Stimulated activated CD4-positive, alpha-beta T cell treated with anti-CD3 and anti-CD28 coated beads, Interleukin-4, amount 100 ng/mL, for 1 hour (primary cell): ENCODE measurements at places on chromosomes 1 and 21.

DNA sequence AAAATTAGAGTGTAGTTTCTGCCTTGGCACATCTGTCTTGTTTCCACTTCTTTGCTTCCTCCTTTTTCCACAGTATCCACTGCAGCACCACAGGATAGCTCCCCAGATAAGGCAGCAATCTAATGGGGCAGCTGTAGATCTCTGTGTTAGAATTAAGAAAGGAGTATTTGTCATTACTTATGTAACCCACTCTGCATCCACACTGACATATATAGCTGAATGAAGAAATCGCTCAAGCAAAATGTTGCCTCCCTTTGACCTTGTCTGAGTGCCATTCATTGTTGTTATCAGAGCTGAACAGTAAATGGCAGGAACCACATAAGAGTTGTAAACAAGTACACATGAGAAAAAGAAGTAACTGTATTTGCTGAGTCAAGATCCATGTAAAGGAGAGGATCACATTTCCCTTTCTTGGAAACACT, 45.9 kb upstream of the DPH5 start:
- DNase-seq = no peak

DNA sequence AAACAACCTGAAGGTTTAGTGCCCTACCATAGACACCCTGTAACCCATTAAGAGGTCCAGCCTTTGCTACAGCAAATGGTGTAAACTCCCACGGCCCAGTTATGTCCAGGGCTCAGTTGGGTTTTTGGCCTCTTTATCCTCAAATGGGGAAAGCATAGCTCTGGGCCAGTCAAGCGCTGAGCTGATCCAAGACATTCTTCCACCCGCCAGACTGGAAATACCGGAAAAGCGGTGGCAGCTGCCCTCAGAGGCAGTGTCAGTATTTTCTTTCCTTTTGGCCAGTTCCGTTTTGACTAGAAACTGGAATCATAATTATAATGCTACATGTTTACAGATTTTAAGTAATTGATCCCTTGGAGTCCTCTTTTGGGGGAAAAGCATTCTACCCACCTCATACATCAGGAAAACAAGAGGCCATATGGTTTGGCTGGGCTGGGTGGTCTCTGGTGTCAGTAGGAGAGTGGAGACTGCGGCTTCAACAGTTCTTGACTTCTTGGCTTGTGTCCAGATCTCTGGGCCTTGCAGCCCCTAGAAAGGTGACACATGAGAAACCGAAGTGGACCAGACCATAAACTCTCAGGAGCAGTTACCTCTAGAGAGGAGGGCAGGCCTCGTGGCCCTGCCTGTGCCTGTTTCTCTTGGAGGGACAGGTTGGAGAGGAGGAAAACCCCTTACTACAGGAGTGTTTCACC, 30.2 kb upstream of the CLDN14 start:
- DNase-seq = no peak

GRCh38 chr21:33273044-33273443, 6.9 kb downstream of the IL10RB start:
- no peak for DNase-seq

GRCh38 chr1:180954005-180954800, 41.5 kb downstream of the KIAA1614 start:
- DNase-seq = peak; percentile 70

DNA sequence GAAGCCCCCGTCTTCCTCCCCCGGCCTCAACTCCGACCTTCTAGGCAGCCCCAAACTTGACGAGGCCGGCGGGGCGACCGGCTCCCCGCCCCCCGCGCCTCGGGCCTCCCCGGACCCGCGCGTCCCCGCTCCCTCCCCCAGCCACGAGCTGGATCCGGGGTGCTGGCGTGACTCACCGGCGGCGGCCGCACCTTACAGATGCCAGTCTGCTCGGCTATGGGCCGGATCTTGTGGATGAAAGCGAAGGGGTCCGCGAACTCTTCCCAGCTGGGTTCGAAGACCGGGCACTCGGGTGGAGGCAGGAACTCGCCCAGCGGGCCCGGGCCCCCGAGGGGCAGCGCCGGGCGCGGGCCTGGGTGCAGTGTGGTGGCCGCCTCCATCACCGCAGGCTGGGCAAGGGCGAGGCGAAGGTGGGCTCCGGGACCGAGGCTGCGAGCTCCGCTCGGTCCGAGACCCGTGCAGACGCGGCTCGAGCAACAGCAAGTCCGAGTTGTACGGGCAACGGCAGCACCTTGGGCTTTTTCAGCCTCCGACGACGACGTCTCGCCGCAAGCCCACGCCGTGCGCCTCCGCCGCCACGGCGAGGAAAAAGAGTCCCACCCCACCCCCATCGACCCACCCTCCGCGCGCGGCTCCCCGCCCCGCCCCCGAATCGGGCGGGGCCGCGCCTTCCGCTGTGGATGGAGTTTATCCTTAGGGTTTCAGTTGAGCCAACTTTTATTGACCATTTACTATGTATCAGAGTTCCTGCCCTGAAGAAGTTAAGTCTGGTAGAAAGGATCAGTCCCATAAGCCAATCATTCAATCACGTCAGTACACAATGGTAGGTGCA, at the start of gene KDM5B:
Gene KDM5B (minus strand): TSS at position 496 of the 832 bp plus-strand sequence. CDS start 116 bp downstream, at position 380.
- peak; percentile 75 for DNase-seq

GRCh38 chr1:87523466-87523865, 194.8 kb downstream of the LMO4 start:
- no peak for DNase-seq

DNA sequence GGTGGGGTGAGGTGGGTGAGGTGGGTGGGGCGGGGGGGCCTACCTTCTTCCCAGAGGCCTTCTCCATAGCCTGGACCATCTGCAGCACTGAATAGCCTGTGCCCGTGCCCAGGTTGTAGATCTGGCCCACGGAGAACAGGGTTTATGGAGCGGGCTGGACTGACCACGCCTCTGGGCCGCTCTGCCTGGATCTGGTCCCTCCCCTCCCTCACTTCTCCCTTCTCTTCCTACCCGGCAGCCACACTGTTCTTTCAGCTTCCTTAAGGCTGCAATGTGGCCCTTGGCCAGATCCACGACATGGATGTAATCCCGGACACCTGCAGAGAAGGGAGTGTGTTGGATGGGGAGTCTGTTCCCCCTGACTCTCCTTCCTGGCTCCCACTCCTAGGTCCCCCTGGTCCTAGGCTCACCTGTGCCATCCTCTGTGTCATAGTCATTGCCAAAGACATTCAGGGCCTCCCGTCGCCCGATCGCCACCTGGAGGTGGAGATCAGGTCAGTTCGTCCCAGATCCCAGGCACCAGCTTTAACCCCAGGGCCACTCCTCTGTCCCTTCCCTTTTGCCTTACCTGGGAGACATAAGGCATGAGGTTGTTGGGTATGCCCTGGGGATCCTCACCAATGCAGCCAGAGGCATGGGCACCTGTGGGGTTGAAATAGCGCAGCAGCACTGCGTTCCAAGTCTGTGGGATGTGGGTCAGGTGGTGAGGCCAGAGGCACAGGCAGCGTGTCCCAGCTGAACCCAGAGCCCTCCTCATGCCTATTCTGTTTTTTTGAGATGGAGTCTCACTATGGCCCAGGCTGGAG, 3.9 kb downstream of the GALE start:
- DNase-seq = no peak

DNA sequence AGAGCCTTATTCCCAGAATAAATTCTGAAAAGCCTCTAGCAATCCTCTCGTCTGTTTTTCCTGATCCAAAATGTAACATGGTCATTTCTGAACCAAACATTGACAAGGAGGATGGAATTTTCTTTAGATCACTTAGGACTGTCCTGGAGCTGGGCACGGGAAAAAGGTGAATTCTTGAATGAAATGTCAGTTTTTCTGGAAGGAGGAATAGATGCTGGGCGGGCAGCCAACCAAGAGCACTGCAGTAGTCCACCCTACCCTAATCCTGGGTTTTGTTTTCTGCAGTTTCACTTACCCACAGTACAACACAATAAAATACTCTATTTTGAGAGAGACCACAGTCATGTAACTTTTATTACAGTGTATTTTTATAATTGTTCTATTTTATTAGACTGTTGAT, 20.9 kb downstream of the RIT1 start:
- no peak for DNase-seq

DNA sequence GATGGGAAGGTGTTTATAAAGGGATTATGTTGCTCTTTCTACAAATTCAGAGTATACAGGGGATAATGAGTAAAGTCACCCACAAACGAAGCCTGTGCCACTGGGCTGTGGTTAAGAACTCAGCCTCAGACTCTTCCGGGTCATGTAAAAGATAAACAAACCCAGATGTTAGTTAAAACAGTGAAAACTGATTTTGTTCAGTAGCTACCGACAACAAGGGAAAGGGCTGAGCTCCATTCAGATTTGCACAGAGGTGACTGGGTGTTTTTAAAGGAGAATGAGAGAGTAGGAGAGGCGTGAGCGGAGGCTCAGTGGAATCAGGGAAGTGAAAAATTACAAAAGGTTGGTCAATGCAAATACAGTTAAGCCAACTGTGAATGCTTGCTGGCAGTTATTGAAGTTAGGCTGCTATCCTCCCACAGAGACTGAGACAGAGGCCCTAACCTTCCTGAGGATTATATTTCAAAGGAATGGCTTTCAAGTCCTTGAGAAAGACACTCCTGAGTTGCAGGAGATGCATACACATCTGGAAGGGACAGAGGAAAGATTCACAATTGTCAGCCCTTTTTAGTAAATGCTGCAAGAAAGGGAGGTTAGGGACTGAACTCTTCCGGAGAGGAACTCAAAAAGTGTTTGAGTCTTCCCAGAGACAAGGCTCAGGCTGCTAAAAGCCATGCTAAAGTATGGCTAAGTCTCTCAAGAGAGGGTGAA, 29.9 kb upstream of the SAMD13 start:
- no peak for DNase-seq

- no peak for DNase-seq
These were observed 2.9 kb upstream of the DIP2A start for GRCh38 chr21:46455575-46456385.

GRCh38 chr1:151001602-151002001, 5.1 kb downstream of the MINDY1 start:
- DNase-seq = no peak

DNA sequence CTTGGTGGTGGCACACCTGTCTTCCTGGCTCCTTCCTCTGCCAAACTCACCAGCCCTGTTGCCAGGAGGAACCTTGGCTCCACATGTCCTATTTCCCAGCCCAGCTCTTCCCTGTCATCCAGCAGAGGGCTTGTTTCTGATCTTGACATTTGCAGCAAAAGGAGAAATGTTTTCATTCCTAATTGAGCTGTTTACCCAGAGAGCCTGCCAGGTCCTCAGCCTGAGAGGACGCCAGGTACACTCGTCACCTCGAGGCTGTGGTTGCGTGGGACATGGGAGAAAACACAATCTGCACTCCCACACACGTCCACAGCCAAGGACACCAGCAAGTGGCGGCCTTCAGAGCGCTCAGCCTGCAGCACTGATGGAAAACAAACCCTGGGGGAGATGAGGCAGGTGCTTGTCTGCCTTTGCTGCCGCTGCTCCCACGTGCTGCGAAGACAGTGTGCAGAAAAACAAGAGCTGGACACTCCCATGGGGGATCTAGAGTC, 132.8 kb upstream of the CD34 start:
- no peak for DNase-seq

DNA sequence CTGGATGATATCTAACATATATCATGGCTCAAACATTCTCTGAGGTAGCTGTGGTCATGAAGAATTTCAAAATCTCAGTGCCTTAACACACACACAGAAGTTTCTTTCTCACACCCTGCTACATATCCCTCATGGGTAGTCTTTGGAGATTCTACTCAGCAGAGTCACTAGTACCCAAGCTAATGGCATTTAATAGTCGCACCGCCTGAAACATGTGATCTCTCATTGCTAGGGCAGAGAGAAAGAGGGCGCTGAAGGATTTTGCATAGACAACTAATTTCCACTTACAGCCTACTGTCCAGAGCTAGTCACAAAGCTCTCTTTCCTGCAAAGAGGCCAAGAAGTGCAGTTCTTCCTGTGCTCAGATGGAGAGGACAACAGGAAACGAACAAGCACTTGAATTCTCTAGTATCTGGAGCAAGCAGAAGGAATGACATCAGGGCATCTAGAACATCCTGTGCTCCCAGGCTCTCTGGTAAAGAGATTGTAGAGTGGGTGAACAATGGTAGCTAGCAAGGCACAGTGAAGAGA, 183.4 kb upstream of the PTBP2 start:
- no peak for DNase-seq

DNA sequence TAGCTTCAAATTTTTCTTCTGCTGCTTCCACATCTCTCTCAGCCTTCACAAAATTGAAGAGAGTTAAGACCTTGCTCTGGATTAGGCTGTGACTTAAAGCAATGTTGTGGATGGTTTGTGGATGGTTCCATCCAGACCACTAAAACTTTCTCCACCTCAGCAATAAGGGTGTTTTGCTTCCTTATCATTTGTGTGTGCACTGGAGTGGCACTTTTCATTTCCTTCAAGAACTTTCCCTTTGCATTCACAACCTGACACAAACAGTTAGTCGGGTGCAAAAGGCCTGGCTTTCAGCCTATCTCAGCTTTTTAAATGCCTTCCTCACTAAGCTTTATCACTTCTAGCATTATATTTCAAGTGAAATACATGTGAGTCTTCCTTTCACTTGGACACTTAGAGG, 30.3 kb downstream of the DENND1B start:
- DNase-seq = no peak

DNA sequence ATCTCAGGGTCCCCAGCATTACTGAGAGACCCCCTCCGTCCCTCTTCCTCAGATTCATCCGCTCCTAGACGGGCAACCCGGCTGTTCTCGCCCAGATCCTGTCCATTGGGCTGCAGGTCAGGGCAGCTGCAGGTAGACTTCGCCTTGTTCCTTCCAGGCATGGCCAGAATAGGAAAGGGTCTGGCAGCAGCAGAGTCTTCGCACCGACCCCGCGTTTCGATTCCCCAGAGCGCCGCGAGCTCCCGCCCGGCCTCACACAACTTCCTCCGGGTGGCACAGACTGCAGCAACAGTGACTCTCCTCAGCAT, 265 bp downstream of the NRDC start:
- DNase-seq = no peak

DNA sequence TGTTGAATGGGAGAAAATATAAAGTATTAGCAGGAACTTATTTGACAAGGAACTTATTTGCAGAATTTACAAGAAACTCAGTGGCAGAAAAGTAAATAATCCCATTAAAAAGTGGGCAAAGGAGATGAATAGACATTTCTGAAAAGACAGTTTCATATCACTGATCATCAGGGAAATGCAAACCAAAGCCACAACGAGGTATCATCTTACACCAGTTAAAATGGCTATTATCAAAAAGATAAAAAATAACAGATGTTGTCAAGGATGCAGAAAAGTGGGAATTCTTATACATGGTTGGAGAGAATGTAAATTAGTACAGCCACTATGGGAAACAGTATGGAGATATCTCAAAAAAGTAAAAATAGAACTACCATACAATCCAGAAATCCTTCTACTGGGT, 61.0 kb downstream of the SYT14 start:
- no peak for DNase-seq

DNA sequence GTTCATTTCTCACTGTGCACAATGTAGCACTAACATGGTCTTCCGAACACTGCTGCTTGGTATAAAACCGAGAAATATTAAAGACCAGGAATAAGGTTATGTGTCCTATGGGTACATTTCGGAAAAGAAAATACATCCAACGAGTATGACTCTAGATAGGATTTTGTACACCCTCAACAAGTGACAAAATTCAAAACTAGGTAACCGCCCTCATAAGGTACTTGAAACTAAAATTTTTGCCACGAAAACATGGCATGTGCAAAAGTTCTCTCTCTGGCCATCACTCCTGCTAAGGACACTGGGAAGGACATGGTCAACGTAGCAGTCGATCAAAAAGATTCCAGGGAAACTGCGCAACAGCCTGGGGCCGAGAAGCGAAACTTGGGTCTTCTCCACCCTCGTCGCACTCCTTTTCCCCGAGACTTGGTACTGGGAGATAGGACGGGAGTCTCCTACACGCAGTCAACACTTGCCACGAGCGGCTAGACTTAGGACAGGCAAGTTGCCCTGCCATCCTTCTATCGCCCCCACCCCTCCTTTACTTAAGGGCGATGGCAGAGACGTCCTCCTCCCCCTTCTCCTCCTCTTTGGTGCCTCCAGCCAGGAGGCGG, 338 bp upstream of the TOR1AIP1 start:
- DNase-seq = no peak
